Neuronal stem cell (in vitro differentiated cells): ENCODE measurements at places on chromosomes 7 and 10.

DNA sequence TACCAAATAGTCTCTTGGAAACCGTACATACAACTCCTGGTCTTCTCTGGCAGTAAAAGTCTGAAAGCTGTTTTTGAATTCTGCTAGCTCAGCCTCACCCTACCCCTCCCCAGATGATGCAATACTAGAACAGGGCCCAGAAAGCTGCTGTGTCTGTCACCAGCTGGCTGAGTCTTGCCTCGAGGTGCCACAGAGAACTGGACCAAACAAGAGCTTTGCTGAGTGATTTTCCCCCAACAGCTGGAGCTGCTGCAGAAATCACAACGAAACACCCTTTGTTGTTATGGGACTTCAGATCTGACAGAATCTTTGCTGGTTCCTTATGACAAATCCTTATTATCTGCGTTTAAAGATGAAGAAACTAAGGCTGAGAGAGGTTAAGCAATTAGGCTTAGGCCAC lies 134.1 kb downstream of the SPAG6 start:
- no peak overlapping the region for H3K4me3 ChIP-seq
- H3K27ac ChIP-seq, result no peak overlapping the region
- H3K27me3 ChIP-seq, result peaks cover 81% of the 10 kb centered on the region
- H3K4me1 ChIP-seq, result peaks cover 2% of the 10 kb centered on the region

GRCh38 chr7:18352339-18353255 lies 143.0 kb upstream of the HDAC9 start:
- H3K27ac ChIP-seq, result no peak overlapping the region
- no peaks in the 10 kb centered on the region for H3K36me3 ChIP-seq
- no peaks in the 10 kb centered on the region for H3K4me1 ChIP-seq
- no peak overlapping the region for H3K4me3 ChIP-seq
- peak; percentile 24 for DNase-seq
- no peaks in the 10 kb centered on the region for H3K27me3 ChIP-seq

DNA sequence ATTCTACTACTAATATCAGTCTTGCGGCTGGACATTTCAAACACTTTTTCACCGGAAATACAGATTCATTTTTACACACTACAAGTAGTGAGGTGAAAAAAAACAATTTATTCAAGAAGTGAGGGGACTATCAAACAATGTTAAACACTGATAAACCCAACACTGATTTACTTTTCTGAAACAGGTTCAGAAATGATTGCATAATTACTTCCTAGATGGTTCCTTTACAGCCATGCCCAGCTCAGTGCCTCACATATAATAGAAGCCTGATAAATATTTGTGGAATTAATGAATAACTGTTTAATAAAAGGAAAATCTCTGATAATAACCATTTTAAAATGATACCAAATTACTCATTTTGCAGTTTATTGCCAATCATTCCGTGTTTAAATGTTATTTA lies 34.6 kb downstream of the FRA10AC1 start:
- peaks cover 71% of the 10 kb centered on the region for H3K36me3 ChIP-seq
- no peaks in the 10 kb centered on the region for H3K27me3 ChIP-seq
- no peak overlapping the region for H3K4me3 ChIP-seq

DNA sequence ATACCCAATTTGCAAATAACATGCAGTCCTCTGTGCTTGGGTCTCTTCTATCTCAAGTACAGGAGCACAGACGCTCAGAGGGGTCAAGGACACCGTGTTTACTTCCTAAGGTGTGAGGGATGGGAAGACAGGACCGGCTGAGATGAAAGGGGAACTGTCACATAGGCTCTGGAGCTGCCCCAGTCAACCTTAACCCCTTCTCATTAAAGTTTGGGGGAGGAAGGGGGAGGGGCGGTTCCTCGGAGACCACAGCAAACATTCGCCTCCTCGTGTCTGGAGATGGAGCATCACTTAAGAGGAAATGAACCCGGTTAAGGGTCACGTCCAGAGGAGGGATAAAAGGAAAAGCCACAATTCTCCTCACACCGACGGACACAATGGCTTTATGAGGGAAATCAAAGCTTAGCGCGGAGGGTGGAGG lies 1.1 kb downstream of the SH3PXD2A start:
- H3K36me3 ChIP-seq, result no peaks in the 10 kb centered on the region
- DNase-seq, result peak; percentile 36
- H3K4me1 ChIP-seq, result peaks cover 20% of the 10 kb centered on the region
- H3K4me3 ChIP-seq, result peak overlapping the region; percentile 58
- H3K27ac ChIP-seq, result no peak overlapping the region

DNA sequence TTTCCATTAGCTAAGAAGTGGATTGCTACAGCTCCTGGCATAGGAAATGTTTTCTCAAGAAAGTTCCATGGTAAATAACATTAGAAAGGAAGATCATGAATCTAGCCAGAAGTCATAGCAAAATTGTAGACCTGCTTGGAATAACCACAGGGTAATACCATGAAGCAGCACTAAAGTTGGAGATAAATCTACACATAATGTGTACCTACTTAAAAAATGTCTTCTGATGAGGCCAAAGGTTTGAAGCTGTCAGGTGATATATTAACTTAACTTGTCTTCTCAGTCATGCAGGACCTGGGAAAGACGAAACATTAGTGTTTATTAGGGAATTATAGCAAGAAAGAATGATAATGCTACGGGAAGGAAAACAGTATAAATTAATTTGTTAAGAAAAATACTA lies 6.3 kb downstream of the CISD1 start:
- no peak overlapping the region for H3K27ac ChIP-seq
- DNase-seq, result no peak
- H3K4me1 ChIP-seq, result no peaks in the 10 kb centered on the region
- H3K4me3 ChIP-seq, result no peak overlapping the region
- H3K36me3 ChIP-seq, result peaks cover 35% of the 10 kb centered on the region
- no peaks in the 10 kb centered on the region for H3K27me3 ChIP-seq

GRCh38 chr10:92880233-92880861 lies 32.0 kb downstream of the EXOC6 start:
- H3K27ac ChIP-seq, result no peak overlapping the region
- peak; percentile 12 for DNase-seq
- H3K4me3 ChIP-seq, result no peak overlapping the region
- no peaks in the 10 kb centered on the region for H3K4me1 ChIP-seq
- no peaks in the 10 kb centered on the region for H3K27me3 ChIP-seq

DNA sequence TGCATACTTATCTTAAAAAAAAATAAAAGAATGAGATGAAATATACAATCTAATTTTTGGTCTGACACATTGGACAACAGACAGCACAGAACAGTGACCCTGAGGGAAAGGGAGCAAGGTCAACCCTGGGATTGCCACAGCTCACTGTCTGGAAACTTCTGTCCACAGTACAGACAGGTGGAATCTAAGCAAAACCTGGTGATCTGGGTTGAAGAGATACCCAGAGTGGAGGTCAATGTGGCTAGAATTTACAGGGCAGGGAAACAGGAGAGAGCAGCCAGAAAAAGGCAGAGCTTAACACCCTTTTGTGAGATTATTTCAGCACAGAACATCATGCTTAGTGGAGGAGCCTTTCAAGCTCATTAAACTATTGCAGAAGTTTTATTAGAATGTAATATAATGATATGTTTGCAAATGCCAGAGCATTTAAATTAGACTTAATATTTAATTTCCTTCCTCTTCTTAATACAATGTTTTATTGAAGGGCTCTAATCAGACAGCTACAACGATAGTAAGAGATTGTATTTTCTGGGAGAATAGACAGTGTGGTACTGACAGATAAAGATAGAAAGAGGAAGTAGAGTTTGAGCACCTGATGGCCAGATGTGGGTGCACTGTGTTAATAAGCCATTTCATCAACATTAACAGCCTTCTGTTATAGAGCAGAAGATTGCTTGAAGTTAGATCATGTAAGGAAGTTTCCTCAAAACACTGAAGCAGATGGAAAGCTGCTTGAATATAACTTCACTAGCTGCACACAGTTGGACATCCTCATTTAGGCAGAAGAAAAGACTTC lies 309.4 kb downstream of the HGF start:
- no peak for DNase-seq
- no peaks in the 10 kb centered on the region for H3K4me1 ChIP-seq
- H3K36me3 ChIP-seq, result no peaks in the 10 kb centered on the region
- no peak overlapping the region for H3K27ac ChIP-seq
- H3K4me3 ChIP-seq, result no peak overlapping the region

GRCh38 chr7:5702876-5703571 lies 78.4 kb downstream of the RNF216 start:
- H3K4me1 ChIP-seq, result peaks cover 43% of the 10 kb centered on the region
- no peak overlapping the region for H3K4me3 ChIP-seq
- peak overlapping the region; percentile 25 for H3K27ac ChIP-seq
- DNase-seq, result no peak

DNA sequence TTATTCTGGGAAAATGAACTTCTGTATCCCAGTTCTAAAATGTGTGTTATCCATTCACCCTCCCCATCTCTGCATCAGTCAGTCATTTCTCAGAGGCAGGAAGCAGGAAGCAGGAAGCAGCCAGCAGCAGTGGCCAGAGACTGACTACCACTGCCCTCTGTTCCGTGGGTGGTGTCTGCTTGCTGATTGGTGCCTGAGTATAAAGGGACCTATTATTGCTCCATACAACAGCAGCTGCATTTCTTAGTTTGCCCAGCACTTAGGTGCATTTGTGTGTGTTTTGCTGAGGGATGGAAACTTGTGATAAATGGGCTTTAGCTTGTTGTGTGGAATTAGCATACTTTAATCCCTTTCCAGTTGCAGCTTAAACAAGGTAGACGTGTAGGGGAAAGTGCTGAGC lies 582.2 kb downstream of the SORCS1 start:
- no peaks in the 10 kb centered on the region for H3K27me3 ChIP-seq
- H3K27ac ChIP-seq, result no peak overlapping the region
- H3K4me1 ChIP-seq, result no peaks in the 10 kb centered on the region
- H3K36me3 ChIP-seq, result no peaks in the 10 kb centered on the region

DNA sequence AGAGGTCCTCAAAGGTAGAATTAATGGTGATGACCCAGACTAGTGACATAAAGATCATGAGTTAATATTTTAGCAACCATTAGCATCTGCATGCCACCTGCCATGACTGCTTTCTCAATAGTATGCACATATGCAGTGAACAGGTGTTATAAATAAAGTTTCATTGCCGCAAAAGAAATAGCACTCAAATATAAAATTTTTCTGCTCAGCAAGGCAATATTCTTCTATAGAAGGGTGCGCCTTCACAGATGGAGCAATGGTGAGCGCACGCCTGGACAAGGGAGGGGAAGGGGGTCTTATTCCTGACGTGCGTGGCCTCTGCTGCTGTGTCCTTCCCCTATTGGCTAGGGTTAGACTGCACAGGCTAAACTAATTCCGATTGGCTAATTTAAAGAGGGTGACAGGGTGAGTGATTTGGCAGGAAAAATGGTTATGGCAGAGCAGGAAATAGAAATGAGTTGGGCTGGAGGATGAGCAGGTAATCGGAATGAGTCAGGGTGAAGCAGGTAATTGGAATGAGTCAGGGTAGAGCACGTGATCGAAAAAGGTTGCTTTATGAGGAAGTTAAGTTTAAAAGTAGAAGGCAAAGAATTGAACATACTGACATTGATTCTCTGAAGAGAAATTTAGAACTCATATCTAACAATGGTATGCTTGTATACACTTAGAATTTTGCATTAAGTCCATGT lies 24.7 kb upstream of the TRIM24 start:
- no peak for DNase-seq
- no peaks in the 10 kb centered on the region for H3K36me3 ChIP-seq
- H3K4me3 ChIP-seq, result no peak overlapping the region
- H3K27ac ChIP-seq, result no peak overlapping the region
- H3K27me3 ChIP-seq, result no peaks in the 10 kb centered on the region

- no peaks in the 10 kb centered on the region for H3K27me3 ChIP-seq
- DNase-seq, result peak; percentile 51
- H3K4me1 ChIP-seq, result peaks cover 2% of the 10 kb centered on the region
- no peaks in the 10 kb centered on the region for H3K36me3 ChIP-seq
- H3K27ac ChIP-seq, result no peak overlapping the region
Measured at GRCh38 chr10:4656576-4657194, 169.3 kb upstream of the AKR1E2 start.

DNA sequence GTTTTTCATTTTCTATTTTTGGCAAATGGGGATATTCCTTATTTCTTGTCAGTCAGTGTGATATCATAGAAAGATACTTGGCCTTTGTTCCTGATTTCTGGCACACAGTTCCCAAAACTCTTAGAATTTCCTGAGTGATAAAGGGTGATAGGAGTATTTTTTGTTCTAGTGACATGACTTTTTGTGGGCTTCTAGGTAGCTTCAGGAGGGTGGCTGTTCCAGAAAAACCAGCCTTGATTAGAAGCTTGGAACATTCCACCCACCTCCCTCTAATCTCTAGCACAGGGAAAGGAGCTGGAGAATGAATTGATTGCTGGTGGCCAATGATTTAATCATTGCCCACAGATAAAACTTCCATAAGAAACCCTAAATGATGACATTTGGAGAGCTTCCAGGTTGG lies 17.2 kb upstream of the BPGM start:
- no peaks in the 10 kb centered on the region for H3K27me3 ChIP-seq
- H3K4me1 ChIP-seq, result no peaks in the 10 kb centered on the region
- no peak overlapping the region for H3K27ac ChIP-seq
- H3K4me3 ChIP-seq, result no peak overlapping the region
- no peak for DNase-seq

- H3K4me3 ChIP-seq, result no peak overlapping the region
- H3K27ac ChIP-seq, result no peak overlapping the region
- no peaks in the 10 kb centered on the region for H3K36me3 ChIP-seq
- no peak for DNase-seq
Measured at GRCh38 chr10:12631216-12631615, 281.9 kb downstream of the CAMK1D start.

DNA sequence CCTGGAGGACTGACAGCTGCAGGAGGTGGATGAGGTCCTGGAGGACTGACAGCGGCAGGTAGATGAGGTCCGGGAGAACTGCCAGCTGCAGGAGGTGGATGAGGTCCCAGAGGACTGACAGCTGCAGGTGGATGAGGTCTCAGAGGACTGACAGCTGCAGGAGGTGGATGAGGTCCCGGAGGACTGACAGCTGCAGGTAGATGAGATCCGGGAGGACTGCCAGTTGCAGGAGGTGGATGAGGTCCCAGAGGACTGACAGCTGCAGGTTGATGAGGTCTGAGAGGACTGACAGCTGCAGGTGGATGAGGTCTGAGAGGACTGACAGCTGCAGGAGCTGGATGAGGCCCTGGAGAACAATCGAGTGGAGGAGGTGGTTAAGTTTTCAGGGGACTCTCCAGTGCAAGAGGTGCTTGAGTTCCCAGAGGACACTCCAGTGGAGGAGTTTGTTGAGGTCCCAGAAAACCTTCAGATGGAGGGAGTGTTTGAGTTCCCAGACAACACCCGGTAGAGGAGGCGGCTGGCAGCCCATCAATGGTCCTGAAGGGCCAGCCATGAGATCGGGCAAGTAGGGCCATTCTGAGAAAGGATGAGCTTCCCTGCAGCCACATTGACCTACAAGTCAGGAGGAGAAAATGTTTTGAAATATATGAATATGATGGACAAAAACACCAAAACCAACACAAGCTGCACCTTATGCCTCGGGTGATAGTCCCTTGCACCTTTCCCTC lies 4.7 kb upstream of the EIF5AL1 start:
- no peak overlapping the region for H3K27ac ChIP-seq
- no peaks in the 10 kb centered on the region for H3K36me3 ChIP-seq
- DNase-seq, result no peak
- no peak overlapping the region for H3K4me3 ChIP-seq

GRCh38 chr10:96585736-96586418 lies 935 bp downstream of the TM9SF3 start:
- H3K36me3 ChIP-seq, result no peaks in the 10 kb centered on the region
- H3K4me1 ChIP-seq, result peaks cover 4% of the 10 kb centered on the region
- DNase-seq, result no peak
- H3K27me3 ChIP-seq, result no peaks in the 10 kb centered on the region
- H3K27ac ChIP-seq, result peak overlapping the region; percentile 59

- no peak overlapping the region for H3K4me3 ChIP-seq
- no peaks in the 10 kb centered on the region for H3K27me3 ChIP-seq
- no peak overlapping the region for H3K27ac ChIP-seq
- no peak for DNase-seq
- H3K36me3 ChIP-seq, result no peaks in the 10 kb centered on the region
Measured at GRCh38 chr10:69660296-69660695, 30.2 kb downstream of the FAM241B start.
